ENCODE measurements at places on chromosomes 16 and 17.

DNA sequence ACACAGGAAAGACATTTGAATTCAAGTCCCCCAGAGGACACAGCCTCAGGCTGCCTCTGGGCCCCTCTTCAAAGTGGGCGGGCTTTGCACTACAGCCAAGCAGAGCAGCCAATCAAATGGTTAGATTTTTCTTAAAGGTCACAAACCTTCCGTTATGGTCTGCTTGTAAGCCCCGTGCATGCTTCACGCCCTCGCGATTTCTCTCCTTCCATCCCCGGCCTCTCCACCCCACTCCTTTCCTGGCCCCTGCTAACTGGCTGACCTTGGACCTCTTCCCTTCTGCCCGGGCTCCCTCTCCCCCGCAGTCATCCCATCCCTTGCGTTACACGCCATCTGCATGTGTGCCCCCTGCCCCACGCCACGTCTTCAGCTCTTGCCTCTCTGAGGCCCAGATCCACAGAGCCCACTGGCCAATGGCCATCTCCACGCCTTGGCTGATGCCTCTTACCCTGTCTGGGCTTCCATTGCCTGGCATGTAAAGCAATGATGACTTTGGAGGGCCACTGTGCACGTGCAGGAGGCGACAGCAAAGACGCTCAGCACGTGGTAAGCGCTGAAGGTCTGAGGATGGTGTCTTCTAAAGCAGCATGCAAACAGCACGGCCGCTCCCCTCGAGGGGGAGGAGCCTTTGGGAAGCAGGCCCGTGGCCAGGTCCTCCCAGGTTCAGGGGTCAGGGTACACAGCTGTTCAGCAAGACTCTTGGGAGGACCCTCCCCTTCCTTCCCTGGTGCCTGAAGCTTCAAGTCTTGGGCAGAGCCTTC, 86.8 kb downstream of the ZDHHC7 start:
- DNase-seq: no peak

DNA sequence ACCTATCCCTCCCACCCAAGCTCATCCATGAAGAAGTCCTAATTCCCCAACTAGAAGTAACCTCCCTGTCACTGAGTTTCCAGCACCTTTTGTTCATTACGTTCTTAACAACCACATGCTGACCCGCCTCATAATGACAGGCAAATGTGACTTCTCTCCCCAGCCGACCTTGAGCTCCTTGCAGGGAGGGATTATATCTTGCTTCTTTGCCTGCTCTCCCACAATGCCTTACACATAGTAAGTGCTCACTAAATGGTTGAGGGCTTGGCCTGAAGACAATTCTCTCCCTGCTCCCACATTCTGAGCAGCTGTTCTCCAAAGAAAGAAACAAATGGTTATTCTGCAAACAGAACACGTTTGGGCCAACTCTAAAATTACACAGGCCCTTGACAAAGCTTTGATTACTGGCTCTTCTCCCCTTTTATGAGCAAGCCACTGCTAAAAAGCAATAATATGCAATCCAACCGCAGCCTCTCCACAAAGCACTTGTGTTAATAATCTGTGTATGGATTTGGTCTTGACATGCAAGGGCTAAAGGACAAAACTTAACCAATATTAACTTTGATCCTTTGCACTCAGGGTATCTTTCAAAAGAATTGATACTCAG, 23.2 kb downstream of the SLC39A11 start:
- DNase-seq: no peak

DNA sequence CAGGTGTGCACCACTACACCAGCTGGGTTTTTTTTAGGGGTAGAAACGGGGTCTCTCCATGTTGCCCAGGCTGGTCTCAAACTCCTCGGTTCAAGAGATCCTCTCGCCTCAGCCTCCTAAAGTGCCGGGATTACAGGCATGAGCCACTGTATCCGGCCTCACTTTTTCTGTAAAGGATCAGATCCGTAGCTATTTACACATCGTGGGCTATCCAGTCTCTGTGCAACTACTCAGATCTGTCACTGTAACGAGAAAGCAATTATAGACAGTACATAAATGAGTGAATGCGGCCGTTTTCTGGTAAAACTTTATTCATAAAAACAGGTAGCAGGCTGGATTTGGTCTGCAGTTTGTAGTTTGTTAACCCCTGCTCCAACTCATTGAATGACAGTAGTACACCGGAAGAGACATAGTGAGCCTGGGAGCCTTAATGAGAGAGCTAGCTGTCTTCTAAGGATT, 44.5 kb downstream of the VMP1 start:
- no peak for DNase-seq

- DNase-seq: no peak
Measured at GRCh38 chr17:16353317-16354174, at the start of gene CENPV. TSS of gene CENPV (minus strand) at chr17:16353469. CDS start at chr17:16353436, 33 bp downstream.

DNA sequence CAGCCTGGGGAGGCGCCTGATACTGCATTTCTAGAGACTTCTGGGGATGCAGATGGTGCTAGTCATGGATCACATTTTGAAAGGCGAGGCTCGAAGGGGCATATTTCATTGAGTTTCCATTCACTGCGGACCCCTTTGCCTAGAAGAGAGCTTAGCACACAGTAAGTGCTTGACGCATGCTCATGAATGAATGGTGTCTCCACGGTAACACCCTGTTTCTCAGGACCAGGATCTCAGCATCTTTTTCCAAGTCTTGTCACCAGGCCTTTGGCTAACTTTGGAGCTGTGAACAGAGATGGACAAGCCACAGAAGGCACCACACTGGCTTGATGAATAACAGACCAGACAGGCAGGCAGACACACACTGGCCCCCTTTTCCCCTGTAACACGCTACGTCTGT, 151.3 kb downstream of the FOXL1 start:
- no peak for DNase-seq

DNA sequence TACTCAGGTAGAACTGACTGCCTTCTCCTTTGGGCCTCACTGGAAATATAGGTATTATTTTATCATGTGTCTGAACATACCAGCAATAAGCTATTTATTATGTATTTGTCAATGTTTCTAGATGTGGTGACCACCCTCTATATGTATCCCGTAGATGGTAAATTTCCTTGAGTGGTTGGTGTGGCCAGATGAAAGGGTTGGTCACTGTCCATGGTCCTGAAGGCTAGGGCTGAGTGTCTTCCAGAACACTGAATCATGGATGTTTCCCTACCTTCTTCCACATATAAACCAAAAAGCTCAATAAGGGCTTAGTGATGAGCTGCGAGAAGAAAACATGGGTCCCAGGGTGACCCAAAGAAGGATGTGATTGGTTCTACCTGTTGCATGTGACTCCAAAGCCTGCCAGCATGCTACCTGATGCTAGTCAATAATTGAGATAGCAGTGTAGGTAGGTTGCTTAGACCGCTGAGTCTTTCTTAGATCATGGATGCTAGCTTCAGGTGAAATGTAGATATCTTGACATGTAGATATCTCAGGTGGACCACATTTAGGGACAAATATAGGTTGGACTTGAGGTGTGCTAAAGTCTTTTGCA, 150.3 kb downstream of the ASIC2 start:
- no peak for DNase-seq

- no peak for DNase-seq
Measured at GRCh38 chr17:61461586-61461966, 9.4 kb downstream of the TBX4 start.

DNA sequence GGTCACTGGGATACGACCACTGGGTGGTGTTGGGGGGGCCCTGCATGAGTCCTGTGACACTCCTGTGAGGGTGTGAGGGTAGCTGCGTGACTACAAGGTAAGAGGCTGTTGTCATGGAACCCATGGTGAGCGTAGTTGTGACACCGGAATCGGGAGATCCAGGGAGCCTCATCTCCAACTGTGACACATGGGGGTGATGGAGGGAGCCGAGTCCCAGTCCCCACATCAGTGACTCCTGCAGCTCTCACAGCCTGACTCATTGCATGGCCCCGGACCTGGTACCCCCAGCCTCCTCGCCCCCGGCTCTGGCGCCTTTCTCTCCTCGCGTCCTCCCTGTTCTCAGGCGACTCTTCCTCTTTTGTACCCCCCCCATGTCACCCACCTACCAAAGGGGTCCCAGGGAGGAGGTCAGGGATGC, 14.2 kb downstream of the CDH16 start:
- no peak for DNase-seq

GRCh38 chr16:70725024-70725911, 39.4 kb upstream of the MTSS2 start:
- no peak for DNase-seq

GRCh38 chr16:67460168-67460567, 20.8 kb downstream of the ATP6V0D1 start:
- DNase-seq: no peak

DNA sequence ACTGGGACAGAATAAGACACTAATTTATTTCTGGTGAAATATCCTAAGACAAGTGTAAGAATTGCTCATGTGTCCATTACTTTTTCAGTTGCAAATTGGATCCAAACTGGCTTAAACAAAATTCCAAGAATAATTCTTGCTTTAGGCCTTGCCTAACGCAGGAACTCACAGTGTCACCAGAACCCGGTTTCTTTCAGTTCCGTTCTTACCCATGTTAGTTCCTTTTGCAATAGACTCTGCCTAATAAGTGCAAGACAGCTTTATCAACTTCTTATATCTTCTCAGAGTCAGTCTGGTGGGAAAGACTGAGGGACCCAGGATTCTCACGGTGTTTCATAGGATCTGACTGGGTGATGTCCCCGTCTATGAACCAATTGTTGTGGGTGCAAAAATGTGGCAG, 24.7 kb downstream of the GDE1 start:
- DNase-seq: peak; percentile 57

GRCh38 chr16:48583075-48584065, 26.6 kb downstream of the N4BP1 start:
- no peak for DNase-seq

- DNase-seq: no peak
Measured at GRCh38 chr16:50393416-50393815, 24.6 kb upstream of the BRD7 start.

DNA sequence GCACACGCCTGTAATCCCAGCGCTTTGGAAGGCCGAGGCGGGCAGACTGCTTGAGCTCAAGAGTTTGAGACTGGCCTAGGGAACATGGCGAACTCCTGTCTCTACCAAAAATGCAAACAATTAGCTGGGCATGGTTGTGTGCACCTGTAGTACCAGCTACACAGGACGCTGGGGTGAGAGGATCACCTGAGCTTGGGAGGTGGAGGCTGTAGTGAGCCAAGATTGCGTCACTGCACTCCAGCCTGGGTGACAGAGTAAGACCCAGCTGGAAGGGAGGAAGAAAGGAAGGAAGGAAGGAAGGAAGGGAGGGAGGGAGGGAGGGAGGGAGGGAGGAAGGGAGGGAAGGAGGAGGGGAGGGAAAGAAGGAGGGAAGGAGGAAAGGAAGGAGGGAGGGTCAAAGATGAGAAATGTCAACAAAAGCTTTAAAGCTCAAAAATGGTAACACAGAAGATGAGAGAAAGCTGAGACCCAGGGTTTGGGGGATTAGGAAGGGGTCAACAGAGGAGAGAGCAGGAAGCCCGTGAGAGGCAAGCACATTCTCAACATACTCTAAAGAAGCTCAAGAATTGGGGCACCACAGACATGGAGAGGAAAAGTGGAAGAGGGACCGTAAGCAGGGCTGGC, 5.0 kb upstream of the KRT19 start:
- no peak for DNase-seq

GRCh38 chr17:43694081-43694870, 32.6 kb upstream of the MEOX1 start:
- DNase-seq: peak; percentile 85

GRCh38 chr16:27235055-27235937, 32.0 kb downstream of the KDM8 start:
- peak; percentile 83 for DNase-seq

- DNase-seq: no peak
Measured at GRCh38 chr16:71432906-71433305, 8.9 kb downstream of the TLE7 start.

- no peak for DNase-seq
Measured at GRCh38 chr16:4366016-4366415, 5.6 kb upstream of the VASN start.

- no peak for DNase-seq
Measured at GRCh38 chr16:11050944-11051343, 106.6 kb downstream of the CLEC16A start.

DNA sequence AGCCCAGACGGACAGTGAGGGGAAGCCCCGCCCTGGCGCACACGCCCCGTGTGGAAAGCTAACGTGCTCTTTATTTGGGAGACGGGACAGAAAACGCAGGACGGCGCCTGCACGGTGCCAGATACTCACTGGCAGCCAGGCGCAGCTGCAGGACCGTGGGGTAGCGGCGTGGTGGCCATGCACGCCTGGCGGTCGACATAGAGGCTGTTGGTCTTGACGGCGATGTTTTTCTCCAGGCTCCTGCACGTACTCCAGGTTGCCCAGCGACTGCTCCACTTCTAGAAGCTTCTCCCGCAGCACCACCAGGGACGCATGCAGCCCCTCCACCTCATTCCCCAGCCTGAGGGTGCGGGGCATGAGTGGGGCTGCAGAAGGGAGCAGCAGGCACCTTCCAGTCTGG, 5.1 kb upstream of the C1QTNF8 start:
- no peak for DNase-seq

- no peak for DNase-seq
Measured at GRCh38 chr16:51876601-51876875, 670.4 kb downstream of the TOX3 start.

Data from pons (tissue), 1 donor.